Suppressor macrophage treated with lipopolysaccharide for 1 hour (primary cell): ENCODE measurements at places on chromosomes 1 and 21.

GRCh38 chr1:108732398-108732797 lies 14.1 kb upstream of the STXBP3 start:
- no peak for DNase-seq

- no peak for DNase-seq
These were observed 372.5 kb downstream of the SEC16B start for GRCh38 chr1:177597393-177597792.

DNA sequence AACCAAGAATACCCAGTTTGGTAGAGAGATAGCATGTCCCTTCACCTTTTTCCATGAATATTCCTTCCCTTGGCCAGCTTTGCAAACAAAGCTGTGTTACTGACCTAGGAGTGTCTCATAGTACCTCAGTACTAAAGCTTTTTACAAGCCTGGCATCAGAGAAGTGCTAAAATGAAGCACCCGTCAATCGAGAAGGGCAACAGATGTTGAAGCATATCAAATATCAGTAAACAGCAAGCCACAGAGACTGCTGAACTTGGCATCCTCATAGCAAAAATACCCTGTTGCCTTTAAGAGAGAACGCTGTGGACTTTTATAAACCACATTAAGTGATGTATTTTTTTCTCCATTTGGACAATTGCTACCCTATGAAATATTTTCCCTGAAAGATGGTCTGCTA lies 128.6 kb upstream of the HOOK1 start:
- no peak for DNase-seq

- DNase-seq = no peak
These were observed 58.1 kb upstream of the ADAMTS5 start for GRCh38 chr21:27024971-27025370.

GRCh38 chr1:53971718-53972117 lies 25.6 kb downstream of the LRRC42 start:
- DNase-seq = no peak

DNA sequence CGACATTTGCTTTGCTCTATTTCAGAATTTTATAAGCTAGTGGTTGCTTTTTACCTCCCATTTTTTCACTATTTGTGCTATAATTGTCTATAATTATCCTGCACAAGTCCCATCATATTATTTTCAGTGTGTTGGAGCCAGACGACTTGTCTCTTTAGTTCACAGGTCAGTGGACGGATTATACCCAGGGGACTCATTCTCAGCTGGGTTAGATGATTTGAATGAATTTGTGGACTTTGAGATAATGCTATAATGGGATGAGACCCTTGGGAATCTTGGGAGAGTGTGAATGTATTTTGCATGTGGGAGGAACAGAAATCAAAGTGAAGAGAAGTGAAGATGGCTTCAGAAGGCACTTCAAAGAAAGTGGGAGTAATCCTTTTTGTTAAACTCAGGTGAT lies 31.5 kb upstream of the KCNK1 start:
- DNase-seq = no peak

- DNase-seq = no peak
These were observed 230.1 kb downstream of the ASTN1 start for GRCh38 chr1:176934370-176934769.

GRCh38 chr21:38538353-38538752 lies 40.1 kb upstream of the ERG start:
- peak; percentile 20 for DNase-seq

GRCh38 chr1:245582026-245582425 lies 427.2 kb downstream of the KIF26B start:
- no peak for DNase-seq

DNA sequence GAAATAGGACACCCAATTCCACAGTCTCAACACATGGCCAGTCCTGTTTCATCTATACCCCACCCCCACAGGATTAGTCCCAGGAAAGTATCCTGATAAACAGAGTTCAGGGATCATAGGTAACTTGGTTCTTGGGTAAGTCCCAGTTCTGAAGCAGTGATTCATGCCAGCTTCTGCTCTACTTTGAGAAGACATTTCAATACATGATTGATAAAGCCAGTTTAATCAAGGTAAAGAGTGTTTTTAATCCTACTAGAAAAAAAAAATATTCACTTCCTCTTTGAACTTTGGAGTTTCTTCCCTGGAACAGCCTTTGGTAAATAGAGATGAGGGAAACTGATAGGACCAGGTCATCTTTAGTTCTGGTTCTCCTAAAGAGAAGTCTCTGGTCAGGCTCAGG lies 142.4 kb downstream of the TLR5 start:
- DNase-seq = no peak

- no peak for DNase-seq
These were observed 81.1 kb downstream of the NR5A2 start for GRCh38 chr1:200108659-200109058.

DNA sequence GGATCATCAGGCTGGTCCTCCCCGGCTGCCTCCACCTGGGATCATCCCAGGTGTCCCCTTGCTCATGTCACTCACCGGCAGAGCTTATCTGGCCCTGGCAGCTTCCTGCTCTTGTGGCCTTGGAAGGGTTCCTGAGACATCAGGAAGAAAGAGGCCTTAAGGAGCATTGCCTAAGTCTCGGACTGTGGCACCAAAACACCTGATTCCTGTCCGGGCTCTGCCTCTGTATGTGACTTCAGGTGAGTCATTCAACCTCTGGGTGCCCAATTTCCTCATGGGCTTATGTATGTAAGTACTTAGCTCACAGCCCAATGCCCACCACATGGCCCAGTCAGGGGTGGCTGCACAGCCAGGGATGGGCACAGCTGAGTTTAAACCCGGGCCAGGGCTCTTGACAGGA lies 255.9 kb upstream of the VAMP3 start:
- no peak for DNase-seq

GRCh38 chr1:246078126-246078887 lies 428.8 kb downstream of the SMYD3 start:
- no peak for DNase-seq

- no peak for DNase-seq
These were observed 867 bp downstream of the SLC1A7 start for GRCh38 chr1:53141487-53142055.

DNA sequence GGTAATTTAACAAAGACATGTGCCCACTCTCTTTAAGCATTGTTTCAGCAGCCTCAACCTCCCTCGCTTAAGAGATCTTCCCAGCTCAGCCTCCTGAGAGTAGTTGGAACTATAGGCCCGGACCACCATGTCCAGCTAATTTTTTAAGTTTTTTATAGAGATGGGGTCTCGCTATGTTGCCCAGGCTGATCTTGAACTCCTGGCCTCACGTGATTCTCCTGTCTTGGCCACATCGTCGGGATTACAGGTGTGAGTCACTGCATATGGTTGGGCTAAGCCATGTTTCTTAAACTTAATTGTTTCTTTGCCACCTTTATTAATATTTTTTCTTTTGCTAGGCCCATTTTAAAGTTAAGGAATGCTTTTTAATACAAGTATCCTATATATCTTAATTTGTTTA lies 18.6 kb upstream of the AGPAT3 start:
- no peak for DNase-seq

DNA sequence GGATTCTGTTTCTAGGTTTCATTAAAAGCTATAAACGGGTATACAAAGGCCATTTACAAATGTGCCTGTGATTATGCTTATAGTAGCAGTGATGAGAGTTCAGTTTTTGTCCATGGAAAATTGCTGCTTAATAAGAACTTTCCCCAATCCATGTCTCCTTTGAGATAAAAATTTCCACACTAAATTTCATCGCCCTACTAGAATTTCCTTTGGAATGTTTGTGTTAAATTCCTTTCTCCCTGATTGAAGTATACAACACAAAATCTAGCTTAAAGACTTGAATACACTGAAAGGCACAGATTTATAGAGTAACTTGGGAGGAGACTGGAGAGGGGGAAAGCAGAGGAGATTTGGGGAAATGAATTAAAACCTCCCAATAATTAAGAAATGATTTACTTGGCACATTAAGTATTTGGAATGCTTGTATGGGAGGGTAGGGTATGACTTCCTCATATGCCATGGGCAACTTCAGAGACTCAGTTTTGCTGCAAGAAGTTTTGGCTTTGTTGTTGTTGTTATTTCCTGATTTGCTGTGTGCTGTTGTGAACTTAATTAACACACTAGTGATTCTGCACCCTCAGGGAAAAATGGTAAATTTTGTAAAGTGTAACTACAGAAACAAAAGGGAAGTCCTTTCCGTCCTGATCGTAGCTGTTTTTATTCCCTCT lies 157.6 kb upstream of the LMO4 start:
- no peak for DNase-seq

- DNase-seq = no peak
These were observed 86.9 kb downstream of the ADARB1 start for GRCh38 chr21:45161038-45161945.

DNA sequence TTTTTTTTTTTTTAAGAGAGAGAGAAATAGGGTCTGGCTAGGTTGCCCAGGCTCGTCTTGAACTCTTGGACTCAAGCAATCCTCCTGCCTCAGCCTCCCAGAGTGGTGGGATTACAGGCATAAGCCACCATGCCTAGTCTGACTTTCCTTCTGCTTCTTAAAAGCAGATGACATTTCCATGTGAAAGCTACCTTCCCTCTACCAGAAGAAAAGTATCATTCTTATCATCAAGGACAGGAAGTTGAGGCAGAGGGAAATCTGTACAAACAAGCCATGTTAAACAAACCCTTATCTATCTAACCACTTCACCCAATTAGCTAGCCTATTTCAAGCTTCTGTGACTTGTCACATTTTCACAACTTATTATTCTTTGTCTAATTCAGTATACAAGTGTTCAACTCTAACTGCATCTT lies 54.8 kb downstream of the SAMSN1 start:
- no peak for DNase-seq

- no peak for DNase-seq
These were observed 29.9 kb downstream of the MPZL1 start for GRCh38 chr1:167751676-167752075.

GRCh38 chr1:239951511-239952140 lies 140.1 kb upstream of the FMN2 start:
- DNase-seq = peak; percentile 87

- no peak for DNase-seq
These were observed 3.5 kb upstream of the ADORA1 start for GRCh38 chr1:203124011-203124410.
